ENCODE measurements at places on chromosomes 4 and X.

DNA sequence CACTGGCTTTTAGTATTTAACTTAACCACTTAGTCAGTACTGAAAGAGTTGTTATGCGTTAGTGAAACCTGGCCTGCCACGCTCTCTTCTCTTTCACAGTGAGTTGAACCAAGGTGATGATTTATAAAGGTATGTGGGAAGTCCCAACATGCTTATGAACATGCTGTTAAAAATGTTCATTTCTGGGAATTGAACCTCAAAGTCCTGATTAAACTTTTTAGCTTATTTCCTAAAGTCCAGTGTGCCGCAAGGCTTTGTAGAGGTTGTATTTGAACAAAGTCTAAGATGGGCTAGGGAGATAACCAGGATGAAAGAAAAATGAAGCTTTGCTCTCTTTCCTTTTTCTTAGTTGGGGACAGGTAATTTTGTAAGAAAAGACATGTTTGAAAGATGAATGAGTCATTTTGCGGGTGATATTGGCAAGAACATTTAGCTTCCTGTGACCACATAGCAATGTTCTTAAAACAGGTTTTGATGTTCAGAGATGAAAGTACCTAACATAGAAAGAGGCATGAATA is 270.3 kb downstream of the DTHD1 start:
- no peak for DNase-seq

GRCh38 chrX:111352424-111352823 is 59.6 kb downstream of the DCX start:
- DNase-seq = no peak

DNA sequence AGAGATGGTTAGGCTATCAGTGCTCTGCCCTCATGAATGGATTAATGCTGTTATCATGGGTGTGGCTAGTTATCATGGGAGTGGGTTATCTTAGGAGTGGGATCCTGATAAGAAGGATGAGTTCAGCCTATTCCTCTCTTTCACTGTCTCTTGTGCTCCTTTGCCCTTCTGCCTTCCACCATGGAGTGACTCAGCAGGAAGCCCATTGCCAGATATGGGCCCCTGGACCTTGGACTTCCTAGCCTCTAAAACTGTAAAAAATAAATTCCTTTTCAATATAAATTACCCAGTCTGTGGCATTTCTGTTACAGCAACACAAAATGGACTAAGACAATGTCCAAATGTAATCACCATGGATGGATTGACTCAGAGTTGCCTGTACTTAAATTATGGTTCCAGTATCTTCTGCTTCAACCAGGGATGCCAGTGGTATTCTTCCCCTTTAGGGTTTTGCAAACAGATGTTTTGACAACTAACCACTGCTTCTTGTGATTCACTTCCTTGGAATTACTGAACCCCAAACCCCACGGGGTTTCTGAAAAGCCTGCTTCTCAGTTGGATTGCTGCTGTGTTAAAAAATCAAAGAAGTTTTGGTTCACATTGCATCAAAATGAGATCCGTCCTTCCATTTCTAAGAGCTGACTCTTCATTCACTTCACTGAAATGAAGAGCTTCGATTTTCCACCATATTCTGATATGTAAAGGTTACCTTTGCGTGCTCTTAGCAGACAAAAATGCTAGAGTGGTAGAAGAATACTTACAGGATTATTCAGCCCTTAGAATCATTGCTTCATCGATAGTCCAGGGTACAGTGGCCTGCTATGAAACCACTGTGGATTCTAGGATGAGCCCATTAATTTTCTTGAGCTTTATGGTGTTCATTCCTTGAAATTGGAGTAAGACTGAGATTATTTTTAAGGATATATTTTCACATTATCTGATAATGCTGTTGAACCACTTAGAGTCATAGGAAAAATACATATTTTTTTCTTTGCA is 107.7 kb downstream of the FRMPD4 start:
- no peak for DNase-seq

DNA sequence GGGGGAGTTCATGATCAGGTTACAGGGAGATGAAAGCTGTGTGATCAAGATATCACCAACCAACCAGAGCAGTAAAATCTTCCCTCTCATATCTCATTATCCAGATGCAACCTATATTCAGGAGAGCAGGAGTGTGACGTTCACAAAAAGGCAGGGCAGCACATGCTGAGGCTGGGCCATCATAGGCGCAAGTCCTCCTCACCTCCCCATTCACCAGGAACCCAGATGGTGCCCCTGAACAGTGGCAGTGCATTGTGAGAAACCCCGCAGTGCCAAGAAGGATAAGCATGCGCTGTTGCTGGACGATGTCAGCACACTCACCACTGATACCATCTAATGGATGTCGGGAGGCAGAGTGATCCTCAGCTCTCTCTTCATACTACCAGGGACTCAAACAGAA is 170.9 kb downstream of the COL25A1 start:
- DNase-seq = no peak

- DNase-seq = no peak
Measured at GRCh38 chr4:170243662-170244288, 154.0 kb upstream of the AADAT start.

GRCh38 chr4:71383984-71384383 is 45.2 kb downstream of the SLC4A4 start:
- no peak for DNase-seq

DNA sequence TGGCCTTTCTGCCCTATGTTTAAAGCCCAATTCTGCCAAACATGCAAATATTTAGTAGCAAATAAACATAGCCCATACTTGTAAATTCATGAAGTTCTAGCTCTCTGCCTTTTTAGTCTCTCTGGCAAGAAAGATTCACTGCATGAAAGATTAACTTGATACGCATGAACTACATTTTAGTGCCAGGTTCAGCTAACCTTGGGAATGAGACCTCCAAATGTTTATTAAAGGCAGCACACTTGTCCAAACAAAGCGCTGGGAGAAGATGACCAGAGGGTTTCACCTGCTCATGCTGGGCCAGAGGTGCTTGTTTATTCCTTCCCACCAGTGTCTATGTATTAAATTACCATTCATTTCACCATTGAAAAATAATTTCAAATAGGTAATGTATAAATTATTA is 44.5 kb upstream of the IL1RAPL1 start:
- DNase-seq = no peak

DNA sequence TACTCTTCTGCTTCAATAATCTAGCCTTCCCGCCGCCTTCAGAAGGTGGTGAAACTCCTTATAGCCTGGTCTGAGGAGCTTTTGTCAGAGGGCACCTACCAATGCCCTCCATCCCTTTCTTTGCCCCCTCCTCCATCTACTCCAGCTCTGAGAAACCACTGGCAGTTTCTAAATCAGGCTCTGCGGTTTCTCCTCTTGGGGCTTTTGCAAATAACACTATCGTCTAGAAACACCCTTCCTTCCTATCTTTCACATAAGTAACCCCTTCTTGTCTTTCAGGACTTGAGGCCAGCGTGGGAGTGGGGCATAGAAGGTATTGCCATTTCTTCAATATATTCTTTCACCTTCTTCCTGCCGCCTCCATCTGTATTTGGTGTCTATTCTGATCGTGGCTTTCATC is 1.2 kb upstream of the EFHC2 start:
- no peak for DNase-seq

DNA sequence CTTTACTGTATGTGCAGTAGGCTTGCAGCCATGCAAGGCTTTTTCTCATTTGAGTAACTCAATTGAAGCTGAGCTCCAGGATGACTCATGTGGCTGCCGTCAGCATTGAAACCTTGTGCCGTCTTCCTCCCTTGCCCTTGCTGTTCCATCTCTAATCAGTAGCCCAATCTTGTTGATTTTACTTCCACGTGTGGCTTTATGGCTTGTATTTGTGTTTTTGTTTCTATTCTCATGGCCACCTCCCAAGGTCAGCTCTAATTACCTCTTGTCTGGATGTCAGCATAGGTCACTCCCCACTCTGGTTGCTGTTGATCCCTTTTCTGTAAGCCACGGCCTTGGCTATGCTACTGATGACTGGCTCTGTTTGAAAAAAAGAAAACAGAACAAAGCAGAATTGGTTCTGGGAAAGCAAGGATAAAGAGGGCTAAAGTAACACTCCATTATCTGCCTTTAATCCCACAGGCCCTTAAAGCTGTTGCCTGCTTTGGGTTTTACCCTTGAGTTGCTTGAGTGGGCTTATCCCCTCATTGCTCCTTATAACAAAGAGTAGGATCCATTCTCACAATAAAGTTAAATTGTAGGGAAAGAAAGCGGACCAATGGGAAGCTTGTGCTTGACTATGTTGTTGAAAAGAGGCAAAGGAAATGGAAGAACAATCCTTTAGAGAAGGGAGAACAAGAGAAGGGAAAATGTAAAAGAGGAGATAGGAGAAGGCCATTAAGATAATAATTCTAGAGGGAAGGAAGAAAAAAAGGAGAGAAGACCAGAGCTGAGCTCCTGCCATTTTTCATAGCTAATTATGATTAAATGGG is 173.9 kb upstream of the PGRMC2 start:
- no peak for DNase-seq
